NCI-H226 (cell line): ENCODE measurements at places on chromosomes 11 and 22.

DNA sequence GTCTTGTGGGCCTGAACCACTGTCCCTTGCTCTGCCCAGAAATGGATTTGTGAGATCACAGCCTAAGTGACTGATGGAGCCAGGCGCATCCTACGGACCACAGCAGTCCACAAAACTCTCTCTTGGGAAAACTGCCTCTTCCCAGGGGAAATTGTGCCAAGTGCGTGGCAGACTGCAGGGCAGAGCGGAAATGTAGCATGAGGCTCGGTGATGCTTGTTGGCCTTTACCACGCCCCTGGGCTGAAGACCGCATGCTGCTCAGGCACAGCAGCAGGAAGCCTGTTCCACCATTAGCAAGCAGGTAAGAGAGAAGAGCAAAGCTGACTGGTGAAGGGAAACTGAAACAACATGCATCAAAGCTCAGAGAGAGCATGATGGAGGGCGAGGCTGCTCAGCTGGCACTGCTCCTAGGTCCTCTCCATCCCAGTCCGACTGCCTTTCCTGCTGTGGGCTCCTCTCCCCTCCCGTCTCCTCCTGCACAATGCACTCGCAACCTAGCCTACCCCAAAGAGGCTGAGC is 26.5 kb upstream of the SCARF2 start:
- DNase-seq, result no peak

DNA sequence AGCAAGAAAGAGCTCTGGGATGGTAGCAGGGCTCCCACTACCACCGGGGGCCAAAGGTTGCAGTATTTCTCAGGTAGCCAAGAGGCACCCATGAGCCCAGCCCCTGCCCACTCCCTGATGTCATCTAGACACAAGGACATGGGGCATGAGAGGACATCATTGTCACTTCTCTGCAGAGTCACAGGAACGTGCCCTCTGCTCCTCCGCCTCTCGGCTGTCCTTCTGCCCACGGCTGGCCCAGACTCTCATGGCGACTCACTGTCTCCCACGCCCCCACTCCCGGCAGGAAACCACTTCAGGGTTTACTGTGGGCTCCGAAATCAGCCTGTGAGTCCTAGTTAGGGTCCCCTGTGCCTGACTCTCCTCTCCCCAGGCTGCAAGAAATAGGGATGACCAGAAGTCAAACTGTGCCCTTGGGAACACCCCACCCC is 1.8 kb upstream of the GAL start:
- no peak for DNase-seq

DNA sequence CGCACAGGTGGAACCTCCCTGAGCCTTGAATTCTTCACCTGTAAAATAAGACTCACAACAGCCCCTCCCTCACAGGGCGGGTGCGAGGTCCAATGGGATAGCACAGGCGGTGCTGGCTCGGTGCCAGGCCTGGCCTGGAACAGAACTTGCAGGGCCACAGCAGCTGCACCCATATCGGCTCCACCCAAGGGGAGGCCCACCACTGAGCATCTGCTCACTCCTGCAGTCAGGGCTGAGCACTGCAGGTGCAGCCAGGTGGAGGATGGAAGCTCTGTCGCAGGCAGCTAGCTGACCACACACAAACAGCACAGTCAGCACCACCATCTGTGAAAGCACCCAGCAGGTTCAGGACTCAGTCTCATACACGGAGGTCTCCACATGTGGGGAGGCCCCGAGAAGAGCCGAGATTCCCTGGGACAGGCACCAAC is 19.6 kb downstream of the VPS37C start:
- DNase-seq, result no peak

DNA sequence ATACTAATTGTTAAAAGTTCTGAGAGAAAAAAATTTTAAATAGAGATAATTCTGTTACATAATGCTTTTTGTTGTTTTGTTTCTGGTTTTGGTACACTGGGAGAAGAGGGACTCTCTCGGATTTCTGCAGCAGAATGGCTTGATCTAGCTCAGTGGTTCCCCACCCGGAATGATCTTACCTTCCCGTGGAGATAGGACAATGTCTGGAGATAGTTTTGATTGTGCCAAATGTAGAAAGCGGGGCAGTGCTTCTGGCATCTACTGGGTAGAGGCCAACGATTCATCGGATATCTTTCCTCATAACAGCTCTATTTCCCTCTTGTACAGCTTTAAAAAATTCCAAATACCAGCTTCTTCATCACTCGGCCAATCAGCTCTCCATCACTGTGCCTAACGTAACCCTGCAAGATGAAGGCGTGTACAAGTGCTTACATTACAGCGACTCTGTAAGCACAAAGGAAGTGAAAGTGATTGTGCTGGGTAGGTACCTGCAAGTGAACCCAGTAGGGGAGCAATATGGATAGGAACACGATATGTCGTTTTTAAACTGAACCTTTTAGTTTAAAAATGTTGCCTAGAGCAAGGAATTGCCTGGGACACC is 13.2 kb downstream of the CRTAM start:
- DNase-seq, result no peak

DNA sequence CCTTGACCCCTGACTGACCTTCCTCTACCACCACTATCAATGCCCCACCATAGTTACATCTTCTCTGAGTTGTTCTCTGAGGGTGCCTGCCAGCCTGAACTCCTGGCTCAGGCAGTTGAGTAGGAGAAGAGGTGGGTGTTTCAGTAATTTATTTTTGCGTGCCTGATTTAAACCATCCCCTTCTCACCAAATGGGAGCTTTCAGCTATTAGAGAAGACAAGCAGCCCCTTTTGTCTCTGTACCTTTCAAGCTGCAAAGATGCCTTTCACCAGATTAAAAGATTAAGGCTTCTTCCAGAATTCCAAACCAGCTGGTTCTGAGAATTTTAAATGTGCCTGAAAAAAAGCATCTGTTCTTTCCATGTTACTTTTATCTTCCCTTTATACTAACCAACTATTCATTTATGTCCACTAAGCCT is 223.8 kb downstream of the FAM76B start:
- no peak for DNase-seq

GRCh38 chr11:111135778-111136570 is 109.6 kb upstream of the POU2AF2 start:
- DNase-seq, result no peak

- no peak for DNase-seq
Observed at GRCh38 chr11:134643115-134644012, 231.3 kb upstream of the B3GAT1 start.

DNA sequence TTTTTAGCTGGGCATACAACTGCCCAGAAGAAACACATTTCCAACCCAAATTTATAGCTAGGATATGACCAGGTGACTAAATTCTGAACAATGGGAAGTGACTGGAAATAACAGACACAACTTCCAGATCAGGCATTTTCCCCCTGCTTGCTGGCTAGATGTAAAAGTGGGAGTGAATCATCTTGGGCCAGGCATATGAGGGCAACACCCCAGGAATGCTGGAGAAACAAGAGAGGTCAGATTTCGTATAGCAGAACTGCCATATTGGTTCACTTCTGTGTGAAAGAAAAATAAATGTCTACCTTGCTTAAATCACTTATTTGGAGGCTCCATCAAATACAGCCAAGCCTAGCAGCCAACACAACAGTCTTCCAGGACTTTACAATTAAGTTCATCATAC is 7.4 kb downstream of the ATL3 start:
- peak; percentile 72 for DNase-seq

GRCh38 chr11:100176456-100176855 is 510.6 kb upstream of the ARHGAP42 start:
- DNase-seq, result no peak

DNA sequence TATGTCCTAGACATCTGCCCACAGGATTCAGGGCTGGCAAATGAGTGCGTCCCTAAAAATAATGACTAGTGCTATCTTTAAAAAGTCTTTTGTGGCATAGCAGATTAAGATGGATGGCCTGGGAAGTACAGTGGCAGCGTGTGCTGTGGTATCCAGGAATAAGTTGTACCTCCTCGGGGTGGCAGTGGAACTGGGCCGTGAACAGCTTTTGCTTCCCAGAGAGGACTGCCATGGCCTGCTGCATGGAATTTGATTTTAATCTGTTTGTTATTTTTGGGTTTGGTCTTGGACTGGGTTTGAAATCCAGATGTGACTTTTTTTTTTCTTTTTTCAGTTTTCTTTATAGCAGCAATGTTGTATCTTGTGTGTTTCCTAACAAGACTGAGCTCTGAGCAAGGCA is 71.3 kb upstream of the PARVG start:
- DNase-seq, result no peak

GRCh38 chr11:107991868-107992414 is 16.8 kb upstream of the CUL5 start:
- no peak for DNase-seq

DNA sequence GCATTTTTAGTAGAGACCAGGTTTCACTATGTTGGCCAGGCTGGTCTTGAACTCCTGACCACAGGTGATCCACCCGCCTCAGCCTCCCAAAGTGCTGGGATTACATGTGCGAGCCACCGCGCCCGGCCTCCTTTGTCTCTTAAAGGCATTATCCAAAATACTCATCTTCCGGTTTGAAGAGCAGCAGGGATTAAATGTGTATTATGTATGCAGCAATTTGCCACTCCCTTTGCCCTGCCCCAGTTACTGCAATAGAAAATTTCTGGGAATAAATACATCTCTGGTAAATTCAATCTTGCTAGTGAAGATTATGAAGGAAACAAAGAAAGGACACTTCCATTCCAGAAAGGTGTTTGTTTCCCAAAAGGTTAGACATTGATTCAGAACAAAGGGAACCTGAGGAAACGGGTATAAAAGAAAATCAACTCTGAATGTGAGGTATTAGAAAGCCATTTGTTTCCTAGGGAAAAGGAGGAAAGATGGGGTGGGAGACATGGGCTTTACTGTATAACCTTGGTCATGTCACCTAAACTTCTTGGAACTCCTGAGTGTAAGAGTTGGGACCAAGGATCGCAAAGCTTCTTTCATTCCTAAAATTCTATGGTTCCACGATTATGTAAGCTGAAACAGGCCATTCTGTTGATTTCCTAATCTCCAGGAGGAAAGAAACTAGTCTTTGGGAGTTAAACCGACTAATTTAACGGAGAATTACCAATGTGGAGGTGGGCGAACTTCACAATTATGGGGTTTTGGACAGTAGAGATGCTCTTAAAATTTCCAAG is 959 bp upstream of the HIPK3 start:
- DNase-seq, result no peak

DNA sequence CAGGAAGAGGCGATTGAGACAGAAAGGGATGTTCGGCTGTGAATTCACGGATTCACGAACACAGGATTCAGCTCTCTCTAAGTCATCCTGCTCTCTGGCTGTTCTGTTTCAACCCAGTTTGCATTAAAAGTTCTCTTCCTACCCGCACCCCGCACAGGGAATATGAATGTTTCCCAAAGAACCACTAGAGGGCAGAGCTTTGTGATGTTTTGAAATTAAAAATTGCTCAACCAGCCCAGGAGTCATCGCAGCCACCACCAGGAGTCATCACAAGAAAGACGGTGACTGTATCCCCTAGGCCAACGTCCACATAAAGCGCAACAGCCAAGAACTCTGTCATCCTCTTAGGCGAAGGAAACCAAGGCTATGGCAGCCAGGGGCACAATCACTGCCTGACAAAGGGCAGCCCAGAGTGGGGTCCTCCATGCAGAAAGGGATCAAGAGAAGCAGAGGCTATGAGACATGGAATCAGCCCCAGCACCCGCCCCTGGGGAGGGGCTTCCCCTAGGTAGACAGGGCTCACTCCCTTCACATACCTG is 122.4 kb downstream of the WT1 start:
- peak; percentile 66 for DNase-seq
